ENCODE measurements at places on chromosomes 3 and 15.
A peak's percentile ranks its signal among the peaks of the same experiment; 100 is the strongest.

DNA sequence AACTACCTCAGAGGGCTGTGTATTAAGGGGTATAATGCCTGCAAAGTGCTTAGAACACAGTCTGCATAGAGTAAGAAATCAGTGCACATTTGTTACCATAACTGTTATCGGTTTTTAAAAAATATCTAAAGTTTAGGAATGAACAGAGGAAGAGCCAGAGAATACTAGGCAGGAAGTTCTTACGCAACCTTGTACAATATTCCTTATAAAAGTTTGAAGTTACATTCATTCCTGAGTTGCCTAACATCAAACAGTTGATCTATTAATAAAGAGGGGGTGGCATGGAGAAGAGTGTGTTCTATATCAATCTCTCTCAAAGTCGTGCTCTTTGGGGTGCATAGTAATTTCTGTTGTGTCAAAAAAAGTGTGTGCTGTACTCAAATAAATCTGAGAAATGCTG is 22.0 kb upstream of the PHLDB2 start:
- no peak for DNase-seq

DNA sequence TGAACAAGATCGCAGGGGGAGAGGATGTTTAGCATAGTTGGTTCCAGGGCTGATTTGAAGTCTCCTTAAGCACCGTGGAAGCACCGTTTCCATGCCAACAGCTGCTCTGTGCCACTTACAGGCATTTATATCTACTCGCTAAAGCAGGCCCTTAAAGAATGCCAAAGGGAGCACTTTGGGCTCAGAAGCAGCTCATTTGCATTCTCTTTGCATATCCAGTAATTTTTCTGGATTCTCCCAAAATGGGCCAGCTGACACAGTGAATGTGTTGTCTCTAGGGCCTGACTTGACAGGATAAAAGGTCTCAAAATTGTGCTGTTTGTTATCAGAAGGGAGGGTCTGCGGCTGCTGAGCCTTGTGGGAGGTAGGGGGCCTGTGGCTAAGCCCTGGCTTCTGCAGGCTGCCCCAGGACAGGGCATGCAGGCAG is 138.6 kb downstream of the FBLN2 start:
- DNase-seq, result no peak

GRCh38 chr3:7062714-7063113 is 201.8 kb downstream of the GRM7 start:
- DNase-seq, result no peak

DNA sequence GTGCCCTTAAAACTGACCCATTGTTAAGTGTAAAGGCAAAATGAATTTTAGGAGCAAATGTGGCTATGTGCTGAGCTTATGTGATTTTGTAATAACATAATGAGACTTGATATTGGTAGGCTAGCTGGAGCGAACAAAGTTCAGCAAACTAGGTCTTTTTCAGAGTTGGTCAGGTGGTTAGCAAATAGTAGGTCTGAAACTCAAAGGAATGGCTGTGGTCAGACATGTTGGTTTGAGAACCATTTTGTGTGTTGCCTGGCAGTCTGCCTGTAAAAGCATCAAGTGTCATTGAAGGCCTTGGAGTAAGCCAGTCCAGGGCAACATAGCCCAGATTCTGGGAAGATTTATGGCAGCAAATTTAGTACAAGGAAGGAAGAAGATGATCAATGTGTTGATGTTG is 16.4 kb downstream of the FBXO22 start:
- DNase-seq, result no peak

- DNase-seq, result peak; percentile 49
Measured at GRCh38 chr15:75720787-75721479, 8.3 kb upstream of the CSPG4 start.

DNA sequence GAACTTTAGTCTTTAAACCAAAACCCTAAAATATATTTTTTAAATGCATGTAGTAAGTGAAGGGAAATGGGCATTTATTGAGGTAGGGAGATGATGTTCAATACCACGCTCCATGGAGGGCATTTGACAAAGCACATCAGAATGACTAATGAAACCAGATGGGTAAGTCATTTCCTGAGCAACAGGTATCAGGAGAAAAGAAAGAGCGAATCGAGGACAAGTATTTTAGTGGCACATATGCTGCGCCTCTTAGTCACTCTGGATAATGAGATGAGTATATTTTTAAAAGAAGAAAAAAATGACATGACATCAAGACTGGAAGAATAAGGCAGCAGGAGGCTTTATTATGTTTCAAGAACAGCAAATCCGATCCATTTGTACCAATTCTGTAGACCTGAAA is 129.0 kb upstream of the ARHGEF3 start:
- no peak for DNase-seq

DNA sequence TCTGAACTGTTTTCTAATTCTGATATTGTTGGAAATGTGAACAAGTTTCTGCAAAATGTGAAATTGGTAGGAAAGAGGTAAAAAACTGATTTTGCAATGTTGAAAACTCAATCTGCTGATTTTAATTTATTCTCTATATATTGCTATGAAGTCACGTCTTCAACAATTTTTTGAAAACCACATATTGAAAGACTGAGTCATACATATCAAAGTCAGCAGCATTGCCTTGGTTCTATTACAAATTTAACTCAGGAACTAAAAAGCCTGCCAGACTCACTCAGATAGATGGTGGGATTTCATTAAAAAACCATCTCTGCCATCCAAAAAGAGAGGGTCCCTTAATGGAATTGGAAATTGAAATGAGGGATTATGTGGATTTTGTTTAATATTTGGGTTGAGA is 351.4 kb downstream of the CNTN3 start:
- no peak for DNase-seq

GRCh38 chr3:39521456-39521855 is 54.0 kb downstream of the MOBP start:
- no peak for DNase-seq

DNA sequence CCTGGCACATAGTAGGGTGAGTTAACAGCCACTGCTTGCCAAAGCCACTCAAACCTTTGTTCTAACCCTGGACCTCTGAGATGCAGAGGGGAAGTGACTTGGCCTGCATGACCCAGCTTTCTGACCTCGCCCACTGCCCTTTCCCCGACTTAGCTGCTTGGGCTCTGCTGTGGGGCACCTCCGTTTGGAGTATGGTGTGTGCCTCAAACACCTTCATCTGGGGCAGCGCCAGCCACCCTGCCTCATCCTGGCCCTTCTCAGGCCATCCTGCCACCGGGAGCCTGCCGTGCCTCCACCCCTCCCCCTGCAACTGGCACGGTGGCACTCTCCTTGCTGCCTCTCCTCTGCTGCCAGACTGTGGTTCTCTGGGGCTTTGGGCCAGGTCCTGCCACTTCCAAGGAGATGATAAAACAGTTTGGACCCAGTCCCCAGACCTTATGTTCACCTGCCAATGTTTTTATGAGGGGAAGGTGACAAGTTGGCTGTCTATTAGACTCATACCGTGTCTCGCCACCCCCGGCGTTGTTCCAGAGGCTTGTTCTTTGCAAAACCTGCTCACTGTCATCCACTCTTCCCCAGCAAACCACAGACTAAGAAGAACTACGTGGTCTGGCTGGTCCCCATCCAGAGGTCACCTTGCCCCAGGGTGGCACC is 32.2 kb downstream of the SLC6A6 start:
- DNase-seq, result no peak

DNA sequence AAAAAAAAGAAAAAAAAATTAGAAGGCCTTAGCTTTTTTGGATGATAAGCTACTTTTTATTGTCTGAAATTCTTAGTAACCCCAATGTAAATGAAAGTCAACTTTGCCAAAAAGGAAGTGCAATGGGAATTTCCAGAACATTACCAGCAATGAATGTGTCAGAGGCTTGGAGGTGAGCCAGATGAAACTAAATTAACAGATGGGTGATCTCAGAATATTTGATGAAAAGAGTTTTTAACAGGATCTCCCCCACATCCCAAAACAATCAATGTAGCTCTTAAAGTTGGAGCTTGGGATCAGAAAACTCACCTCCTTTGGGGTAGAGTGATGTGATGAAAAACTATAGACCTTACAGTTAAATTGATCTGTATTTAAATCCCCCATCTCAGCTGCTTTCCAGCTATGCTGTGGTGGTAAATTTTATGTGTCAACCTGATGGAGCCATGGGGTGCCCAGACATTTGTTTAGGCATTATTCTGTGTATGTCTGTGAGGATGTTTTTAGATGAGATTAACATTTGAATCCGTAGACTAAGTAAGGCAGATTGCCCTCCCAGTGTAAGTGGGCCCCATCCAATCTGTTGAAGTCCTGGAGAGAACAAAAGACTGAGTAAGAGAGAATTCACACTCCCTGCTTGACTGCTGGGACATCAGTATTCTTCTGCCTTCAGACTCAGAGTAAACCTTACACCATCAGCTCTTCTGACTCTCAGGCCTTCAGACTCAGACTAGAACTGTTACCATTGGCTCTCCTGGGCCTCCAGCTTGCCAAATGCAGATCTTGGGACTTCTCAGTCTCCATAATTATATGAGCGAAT is 84.3 kb upstream of the TNFSF10 start:
- DNase-seq, result no peak

DNA sequence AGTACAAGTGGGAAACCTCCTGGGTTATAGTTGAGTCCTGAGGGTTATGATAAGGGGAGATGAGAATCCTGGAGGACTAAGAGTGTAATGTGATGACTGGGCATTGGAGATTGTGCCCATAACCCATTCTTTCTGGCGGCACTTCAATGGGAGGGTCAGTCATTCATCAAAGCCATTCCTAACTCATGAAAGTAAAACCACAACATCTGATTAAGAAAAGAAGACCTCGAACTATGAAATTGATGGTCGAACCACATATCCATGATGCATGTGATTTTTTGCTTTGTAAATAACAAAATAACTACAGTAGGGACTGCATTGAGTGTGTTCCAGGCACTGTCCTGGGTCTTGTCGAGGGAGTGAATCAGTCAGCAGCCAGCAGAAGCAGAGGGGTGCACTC is 215.1 kb downstream of the SHQ1 start:
- no peak for DNase-seq

GRCh38 chr15:94844538-94845389 is 613.4 kb downstream of the MCTP2 start:
- DNase-seq, result peak; percentile 5

GRCh38 chr3:149042789-149043386 is 43.4 kb downstream of the HLTF start:
- DNase-seq, result no peak

DNA sequence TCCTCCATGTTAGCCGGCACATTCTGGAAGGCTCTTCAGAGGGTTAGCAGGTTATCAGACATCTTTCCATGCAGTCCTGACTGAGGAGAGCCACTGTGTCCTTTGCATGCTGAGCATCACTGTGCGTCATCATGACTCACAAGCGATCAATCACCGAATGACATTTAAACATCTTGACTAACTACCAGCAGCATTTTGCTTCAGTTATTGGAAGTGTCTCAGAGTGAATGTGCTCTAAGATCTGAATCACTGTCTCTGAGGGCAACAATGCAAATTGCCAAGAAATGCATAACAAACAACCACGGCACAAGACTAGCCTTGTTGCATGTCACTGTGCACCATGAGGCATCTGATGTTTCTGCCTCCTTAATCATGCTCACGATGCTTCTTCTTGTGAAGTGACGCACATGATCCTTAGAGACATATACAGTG is 18.3 kb upstream of the ATP8B4 start:
- no peak for DNase-seq

DNA sequence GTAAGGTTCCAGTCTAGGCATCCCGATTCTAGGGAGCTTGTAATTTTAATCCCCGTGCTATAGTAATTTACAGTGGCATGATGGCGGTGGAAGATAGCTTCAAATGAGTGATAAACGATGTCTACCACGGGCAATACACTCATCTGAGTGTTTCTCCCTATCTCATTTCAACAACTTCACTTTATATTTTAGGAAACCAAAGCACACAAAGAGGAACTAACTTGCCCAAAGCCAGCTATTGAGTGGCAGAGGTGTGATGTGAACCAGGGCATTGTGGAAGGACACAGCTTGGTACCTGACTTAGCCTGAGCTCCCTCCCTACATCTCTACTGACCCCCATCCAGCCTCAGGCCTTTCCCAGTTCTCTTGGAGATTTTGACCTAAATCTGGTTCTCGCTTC is 16.9 kb upstream of the FILIP1L start:
- DNase-seq, result no peak

GRCh38 chr3:11769704-11770476 is 76.8 kb downstream of the TAMM41 start:
- peak; percentile 46 for DNase-seq

GRCh38 chr3:4492208-4493013 is 737 bp upstream of the ITPR1 start:
- DNase-seq, result peak; percentile 32

GRCh38 chr3:69650066-69650419 is 89.2 kb upstream of the MITF start:
- DNase-seq, result no peak

DNA sequence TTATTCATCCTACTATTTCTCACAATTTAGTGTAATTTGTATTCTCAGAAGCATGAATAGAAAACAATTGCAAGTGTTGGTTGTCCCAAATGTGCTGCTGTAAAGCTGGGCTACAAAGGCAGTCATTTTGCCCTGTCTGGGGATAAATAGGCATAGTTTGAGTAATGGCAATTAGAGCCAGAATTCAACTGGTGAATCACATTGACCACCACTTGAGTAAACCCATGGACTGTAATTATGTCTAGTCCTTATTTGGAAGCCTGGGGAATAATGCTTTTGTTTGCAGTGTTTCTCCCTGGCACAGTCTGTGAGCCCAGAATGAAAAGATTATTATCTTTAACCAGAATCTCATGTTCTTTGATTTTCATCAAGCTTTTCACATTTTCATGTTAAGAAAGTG is 30.5 kb upstream of the CHL1 start:
- DNase-seq, result no peak

- DNase-seq, result no peak
Measured at GRCh38 chr3:32290619-32291018, 52.1 kb downstream of the CMTM8 start.

DNA sequence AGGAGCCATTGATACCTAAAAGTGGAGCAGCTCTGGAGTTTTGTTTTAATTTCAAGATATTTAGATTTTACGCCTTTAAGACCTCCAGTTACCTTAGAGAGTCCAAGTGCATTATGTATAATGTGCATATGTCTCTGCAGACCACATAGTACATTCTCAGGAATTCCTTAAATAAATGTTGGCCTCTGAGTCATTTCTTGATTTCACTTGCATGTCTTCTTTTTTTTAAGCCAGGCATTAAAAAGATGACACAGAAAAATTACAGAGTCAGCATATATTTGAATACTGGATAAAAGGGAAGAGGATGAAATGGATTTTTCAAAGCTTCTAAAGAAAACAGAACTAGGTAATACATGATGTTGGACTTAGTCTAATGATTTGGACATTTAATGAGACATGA is 125.2 kb downstream of the TMCO5A start:
- DNase-seq, result no peak

DNA sequence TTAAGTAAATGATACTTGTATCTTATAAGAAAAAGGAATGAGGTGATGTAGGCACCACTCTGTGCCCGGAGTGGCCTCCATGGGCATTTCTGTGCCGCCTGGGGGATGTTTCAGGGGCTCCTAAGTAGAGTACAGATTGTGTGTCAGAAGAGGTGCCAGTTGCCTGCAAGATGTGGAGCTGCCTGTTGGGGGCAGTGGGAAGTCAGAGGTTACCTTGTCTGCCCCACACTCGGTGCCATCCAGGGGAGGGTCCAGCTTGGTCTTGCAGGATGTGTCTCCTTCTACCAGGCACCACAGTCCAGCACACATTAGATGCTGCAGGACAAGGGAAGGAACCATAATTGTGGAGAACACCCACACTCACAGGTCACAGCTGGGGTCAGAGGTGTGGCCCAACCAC is 208.8 kb downstream of the ADAMTS17 start:
- DNase-seq, result no peak
